ENCODE measurements at places on chromosomes 2 and 18.

DNA sequence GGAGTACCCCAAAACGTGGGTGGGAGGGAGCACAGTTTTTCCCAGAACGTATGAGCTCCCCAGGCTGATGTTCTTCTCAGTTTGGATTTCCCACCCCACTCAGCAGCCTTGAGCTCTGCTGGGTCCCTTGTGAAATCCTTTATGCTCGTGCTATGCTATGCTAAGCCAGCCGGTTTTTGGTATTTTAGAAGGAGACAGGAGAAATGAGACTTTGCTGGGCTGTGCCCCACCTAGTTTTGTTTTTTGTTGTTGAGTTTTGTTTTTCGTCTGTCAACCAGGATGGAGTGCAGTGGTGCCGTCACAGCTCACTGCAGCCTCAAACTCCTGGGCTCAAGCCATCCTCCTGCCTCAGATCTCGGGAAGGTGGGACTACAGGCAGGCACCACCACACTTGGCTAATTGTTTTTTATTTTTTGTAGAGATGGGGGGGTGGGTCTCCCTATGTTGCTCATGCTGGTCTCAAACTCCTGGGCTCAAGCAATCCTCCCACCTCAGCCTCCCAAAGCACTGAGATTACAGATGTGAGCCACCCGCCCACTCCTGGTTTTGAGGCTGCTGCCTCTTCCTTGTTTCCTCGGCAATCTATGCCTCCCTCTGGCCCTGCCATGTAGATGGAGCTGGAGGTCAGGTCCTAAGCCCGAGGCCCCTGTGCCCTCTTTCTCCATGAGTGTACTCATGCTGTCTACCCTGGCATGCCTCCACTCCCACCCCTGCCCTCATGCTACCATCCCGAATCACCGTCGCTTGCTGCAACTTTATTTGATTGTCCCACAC is 17.5 kb upstream of the MGAT4A start:
- DNase-seq, result no peak

- DNase-seq, result no peak
Measured at GRCh38 chr2:64615192-64615763, 38.4 kb downstream of the SERTAD2 start.

- DNase-seq, result no peak
Measured at GRCh38 chr2:152537081-152537651, 180.1 kb downstream of the PRPF40A start.

DNA sequence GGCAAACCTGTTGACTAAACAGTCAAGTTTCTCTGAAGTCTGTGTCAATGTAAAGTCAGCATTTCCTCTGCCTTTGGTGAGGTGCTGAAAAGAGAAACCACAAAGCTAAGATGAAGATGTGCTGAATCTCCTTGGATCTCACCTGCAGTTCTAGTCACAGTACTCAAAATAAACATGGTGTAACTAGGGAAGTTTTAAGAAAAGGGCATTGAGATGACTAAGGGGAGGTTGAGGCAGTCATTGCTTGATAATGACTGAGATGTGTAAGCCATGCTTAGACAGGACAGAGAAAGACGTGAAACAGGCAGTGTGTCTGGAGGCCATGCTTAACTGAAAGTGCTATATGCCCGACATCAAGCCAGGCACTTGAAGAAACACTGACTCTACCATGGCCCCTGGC is 1010.0 kb upstream of the CELF4 start:
- no peak for DNase-seq

DNA sequence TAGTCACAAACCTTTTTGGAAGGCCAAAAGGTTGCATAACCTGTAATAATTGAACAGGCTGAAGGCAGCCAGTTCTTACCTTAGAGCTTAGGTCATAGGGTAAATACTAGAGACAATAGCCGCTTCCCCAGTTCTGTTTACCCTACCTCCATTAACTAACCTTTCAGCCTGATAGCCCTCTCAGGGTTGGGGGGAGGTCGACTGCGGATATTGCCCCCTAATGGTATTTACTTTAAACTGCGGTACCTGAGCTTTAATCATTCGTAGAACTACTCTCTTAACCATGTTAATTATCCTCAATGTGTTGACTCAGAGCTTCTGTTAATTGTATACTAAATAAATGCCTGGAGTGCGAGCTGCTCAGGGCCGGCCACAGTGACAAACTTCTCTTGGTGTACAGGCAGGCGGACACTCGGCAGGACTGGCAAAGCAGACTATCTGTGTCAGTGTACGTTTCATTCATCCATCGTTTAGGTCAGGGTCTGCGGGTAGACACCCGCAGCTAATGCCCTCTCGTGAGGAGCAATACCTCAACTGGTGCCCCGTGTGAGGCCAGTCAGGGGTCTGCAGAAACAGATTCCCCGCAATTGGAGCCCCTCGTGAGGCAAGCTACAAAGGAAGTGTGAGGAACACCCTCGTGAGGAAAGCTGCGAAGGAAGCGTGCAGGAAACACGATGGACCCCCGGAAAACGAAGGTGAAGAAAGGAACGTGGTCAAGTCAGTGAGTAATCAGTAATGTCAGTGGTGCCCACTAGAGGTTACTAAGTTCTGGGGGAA is 115.3 kb upstream of the SCN7A start:
- DNase-seq, result no peak

DNA sequence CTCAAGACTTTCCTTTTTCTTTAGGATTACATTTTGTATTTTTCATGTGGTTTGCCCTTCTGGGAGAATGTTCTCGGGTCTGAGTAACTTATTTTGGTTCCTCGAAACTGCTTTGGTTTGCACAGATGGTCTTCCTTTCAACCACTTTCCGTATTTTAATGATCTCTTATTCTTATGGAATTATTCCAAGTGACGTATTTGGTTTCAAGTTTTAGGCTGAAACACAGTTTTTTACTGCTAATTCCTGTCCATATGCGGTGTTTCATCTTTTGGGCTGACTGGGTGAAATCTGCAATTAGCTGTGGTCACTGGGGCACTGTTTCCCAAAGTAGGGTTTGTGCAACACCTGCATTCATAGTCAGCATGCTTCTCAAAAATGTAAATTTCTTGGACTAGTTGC is 122.7 kb downstream of the CAPN13 start:
- DNase-seq, result no peak

All from A172 (cell line).